ENCODE measurements at places on chromosomes 12 and 14.
A peak's percentile ranks its signal among the peaks of the same experiment; 100 is the strongest.

DNA sequence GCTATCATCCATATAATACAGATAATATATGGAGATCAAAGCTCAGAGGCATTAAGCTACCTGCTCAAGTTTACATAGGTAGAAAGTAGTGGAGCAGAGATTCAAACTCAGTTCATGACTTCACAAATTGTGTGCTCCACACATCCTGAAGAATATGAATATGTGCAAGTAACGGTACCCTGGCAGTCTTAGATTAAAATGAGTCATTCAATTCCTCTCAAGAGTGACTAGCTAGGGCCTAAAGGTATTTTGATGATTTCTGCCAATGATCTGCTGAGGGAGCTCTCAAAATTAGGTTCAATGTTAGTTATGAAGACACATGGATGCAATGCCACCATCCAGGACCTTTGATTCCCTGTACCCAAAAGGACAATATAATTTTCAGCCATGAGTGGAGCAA lies 58.9 kb downstream of the GRIP1 start:
- DNase-seq: no peak

DNA sequence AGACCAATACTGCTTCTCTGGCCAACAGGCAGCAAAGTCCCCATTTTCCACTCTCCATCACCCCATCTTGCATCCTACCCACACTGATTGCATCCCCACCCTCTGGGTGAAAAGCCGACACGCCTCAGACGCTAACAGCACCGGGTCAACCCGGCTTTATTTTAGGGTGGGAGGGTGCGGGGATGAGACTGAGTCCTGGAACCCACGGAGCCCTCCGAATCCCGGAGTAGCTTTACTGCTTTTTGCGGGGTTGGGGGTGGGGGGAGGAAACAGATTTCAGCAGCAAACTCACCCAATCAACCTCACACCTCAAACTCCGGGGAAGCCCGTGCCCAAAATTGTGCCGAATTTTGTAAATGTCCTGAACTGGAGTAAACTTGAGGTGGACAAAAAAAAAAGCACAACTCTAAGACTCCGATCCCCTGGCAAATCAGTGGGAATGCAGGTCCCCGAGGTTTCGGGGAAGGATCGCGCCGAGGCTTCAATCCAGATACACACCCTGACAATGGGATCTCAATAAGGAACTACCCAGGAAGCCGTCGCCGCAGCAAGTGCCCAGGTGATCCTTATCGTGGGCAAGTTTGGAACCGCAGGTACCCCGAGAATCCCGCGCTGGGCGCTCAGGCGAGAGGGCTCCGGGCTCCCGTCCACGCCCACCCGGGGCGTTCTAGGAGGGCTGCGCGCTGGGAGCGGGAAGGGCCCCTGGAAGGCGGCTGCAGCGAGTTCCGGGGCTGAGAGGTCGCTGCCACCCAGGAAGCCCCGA lies 1.1 kb downstream of the GCH1 start:
- no peak for DNase-seq

DNA sequence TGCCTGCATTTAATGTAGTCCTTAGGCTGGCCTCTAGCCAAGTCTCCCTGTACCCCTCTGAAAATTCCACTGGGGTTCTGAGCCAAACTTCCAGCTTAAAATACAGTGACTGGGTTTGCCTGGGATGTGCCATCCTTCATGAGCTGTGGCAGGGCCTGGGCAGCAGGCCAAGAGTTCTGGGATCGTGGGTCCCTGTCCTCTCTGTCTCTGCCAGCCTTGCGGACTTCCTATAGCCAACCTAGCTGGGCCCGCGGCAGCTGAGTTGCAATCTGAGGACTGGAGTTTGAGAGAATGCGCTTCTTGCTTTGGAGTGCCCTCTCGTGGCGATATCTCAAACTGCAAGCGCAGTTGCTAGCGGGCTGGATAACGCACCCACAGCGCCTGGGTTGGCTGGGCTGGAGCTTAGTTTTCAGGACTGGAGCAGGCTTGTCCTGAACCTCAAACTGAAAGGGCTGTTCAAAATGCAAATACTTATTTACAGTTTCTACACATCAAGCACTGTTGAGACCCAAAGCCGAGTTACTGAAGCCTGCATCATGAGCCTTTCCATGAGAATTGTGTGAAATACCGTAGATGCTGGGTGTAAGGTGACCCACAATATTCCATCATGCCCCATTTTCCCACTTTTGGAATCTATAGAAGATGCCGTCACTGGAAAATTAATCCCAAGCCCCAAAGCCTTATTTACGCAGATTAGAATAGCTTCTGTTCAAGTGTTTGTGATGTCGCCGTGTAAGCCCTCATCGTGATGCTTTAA lies 7.3 kb upstream of the IFI27L2 start:
- DNase-seq: peak; percentile 77

DNA sequence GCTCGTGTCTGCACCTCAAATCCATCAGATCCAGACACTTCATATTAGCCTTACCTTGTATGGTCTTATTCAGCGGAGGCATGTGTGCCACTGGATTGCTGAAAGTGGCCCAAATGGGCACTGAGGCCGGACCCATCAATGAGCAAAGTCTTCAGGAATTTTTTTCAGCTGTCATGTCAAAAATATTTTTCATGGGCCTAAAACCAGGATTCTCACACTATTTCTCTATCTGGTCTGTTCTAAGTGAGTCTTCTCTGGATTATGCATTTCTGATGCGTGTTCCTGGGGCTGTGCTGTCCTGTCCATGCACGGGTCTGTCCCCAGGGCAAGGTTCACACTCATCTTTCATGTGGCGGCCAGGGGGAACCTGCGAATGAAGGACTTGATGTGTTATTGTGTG lies 94.6 kb downstream of the KCNA5 start:
- no peak for DNase-seq

DNA sequence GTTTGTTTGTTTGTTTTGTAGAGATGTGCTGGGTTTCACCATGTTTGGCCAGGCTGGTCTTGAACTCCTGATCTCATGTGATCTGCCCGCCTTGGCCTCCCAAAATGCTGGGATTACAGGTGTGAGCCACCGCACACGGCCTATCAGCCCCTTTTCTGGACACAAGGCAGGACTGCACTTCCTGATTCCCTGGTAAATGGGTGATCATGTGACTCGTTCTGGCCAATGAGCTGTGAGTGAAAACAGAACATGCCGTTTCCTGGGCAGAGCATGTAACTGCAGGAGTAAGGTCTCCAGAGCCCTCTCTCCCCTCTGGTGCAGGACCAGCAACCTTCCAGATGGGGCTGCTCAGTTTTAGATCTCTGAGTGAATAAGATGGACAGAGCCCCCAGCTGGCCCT lies 92.7 kb downstream of the ITPK1 start:
- DNase-seq: no peak

- no peak for DNase-seq
Observed at GRCh38 chr12:104504146-104504545, 47.4 kb downstream of the CHST11 start.

GRCh38 chr14:53596853-53597525 lies 359.6 kb downstream of the BMP4 start:
- no peak for DNase-seq

DNA sequence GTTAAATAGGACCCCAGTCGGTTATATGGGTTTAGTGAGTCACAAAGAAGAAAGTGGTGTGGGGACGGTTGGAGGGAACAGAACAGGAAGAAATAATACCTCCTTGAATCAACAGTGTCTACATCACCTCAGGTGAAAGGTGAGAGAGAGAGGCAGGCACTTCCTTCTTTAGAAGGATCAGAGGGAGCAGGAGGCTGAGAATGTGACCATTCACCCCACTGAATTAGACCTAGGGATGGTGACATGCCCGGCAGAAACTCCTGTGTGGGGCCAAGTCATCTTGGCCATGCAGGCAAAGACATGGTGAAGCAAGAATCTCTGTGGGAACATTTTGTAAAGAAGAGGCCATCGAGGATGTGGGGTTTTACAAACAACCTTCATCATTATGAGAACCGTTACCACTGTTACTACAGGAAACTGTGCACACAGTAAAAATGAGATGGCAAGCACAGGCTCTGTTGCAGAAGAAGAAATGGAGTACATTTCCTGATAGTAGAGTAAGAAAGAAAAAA lies 1196.9 kb downstream of the VRK1 start:
- DNase-seq: no peak

GRCh38 chr14:101492716-101493115 lies 68.6 kb upstream of the DIO3 start:
- no peak for DNase-seq

DNA sequence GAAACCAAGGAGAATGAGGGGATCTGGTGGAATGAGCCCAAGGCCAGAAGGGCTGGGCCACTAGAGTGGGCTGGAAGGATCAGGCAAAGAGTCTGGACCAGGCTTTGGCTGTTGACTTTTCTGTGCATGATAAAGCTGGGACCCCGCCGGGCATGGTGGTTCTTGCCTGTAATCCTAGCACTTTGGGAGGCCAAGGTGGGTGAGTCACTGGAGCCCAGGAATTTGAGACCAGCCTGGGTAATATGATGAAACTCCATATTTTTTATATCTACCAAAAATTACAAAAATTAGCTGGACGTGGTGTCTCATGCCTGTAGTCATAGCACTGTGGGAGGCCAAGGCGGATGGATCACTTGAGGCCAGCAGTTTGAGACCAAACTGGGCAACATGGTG lies 393 bp upstream of the KLHL33 start:
- DNase-seq: no peak

DNA sequence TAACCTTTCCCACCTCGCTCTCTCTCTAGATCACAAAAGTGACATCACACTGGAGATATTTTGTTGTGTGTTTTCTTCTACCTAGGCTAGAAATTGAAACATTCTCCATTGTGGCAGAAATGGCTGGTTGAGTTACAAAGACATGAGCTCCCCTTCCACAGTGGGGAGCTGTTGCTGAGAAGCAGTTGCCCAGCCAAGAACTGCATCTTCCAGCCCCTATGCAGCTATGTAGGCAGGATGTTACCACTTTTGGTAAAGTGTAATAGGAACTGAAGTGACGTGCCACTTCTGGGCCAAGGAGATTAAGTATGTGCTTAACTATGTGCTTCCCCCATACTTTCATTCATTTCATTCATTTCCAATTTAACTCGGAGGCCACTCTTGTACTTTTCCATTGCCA lies 138.7 kb upstream of the E2F7 start:
- no peak for DNase-seq

DNA sequence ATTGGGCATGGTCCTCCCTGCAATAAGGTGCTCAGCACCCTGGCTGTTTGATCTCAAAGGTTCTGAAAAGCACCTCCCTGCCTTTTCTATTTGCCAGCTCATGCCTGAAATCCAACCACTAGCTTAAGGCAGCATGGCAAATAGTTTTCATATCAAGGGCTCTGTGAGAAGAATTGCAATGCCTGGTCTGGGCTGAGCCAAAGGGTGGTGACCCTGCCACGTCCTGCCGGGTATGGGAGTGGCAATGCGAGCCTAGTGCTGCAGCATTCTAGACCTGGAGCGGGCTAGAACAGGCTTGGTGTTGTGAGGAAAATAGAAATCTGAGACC lies 2.3 kb upstream of the SCNN1A start:
- no peak for DNase-seq

DNA sequence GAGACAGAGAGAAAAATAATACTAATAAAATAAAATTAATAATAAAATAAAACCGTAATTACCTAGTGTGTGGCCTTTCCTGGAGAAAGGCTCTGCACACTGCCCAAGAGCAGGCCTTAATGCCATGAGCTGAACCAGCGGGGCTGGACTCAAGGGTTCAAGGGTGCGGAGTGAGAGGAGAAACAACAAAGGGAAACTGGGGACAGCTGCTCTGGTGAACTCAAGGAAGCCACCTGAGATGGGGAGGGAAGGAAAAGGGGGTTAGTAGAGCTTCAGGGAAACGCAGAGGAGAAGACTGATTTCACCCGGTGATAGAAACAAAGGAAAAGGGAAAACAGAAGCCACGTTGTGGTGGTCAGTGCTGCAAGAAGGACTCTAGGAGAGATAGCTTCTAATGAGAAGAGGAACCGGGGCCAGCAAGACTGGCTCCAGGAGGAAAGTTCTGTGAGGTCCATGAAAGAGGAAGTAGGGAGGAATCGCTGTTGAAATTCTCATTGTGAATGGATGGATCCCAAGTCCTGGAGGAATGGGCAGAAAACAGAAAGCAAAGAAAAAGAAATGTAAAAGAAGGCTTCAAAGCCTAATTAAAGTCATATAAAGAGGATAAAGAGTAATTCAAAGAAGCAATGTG lies 48.3 kb upstream of the BCL2L14 start:
- DNase-seq: no peak

GRCh38 chr12:119457271-119457670 lies 122.7 kb downstream of the CCDC60 start:
- no peak for DNase-seq

DNA sequence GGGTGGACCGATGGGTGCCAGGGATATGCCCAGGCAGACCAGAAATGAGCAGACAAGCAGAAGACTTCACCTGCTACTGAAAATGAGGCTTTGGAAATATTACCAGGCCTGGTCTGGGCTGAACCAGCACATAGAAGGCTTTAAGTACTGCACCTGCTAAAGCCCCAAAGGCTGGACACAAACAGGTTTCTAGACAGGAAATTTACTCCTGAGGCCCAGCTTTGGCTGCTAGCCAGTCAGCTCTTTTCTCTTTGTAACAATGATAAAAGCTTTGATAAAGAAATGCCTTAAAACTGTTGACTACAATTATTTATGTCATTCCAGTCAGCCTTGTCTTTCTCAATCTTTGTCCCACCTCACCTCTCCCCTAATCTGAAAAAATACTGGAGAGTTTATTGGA lies 228.9 kb upstream of the EGLN3 start:
- no peak for DNase-seq

DNA sequence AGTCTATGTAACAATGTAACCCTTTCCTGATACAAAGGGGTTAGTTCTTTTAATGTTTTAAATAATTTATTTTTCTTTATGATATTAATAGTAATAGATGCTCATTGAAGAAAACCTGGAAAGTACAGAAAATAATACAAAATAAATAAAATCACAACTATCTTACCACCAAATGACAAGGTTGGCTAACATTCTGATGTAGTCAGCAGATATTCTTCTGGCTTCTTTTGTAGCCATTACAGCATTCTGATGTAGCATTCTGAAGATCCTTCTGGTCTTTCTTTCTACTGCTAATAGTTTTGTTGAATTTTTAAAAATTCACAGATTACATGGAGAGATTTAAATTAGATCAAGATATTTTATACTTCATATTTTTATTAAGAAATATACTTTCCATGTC lies 301.6 kb downstream of the AKAP6 start:
- no peak for DNase-seq

DNA sequence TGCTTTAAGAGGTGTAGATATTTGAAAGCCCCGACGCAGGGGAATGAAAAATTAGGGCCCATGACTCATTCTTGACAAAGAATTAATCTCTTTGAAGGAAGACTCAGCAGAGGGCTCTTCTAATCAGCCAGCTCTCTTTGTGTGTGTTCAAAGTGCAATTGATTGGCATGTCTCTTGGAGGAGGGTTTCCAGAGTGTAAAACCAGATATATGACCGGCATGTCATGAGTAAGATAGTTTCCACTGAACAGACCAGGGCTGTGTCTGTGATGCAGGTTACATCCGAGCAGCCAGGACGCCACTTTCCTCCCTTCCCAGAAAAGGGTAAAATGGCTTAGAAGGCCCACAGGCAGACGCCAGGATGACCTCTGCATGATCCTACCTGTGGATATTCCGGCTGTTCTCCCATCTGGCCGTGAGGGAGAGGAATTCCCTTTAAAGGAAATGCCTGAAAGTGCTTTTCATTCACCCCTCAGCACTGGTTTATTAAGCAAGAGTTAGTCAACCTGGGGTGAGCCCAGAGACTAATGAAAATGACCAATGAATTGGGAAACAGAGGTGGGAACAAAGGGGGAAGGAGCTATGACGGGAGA lies 7.2 kb upstream of the KRT75 start:
- no peak for DNase-seq

- DNase-seq: no peak
Observed at GRCh38 chr14:75280291-75280830, 1.7 kb downstream of the FOS start.

- no peak for DNase-seq
Observed at GRCh38 chr12:94980577-94980976, 22.9 kb downstream of the NDUFA12 start.
